ENCODE measurements at places on chromosomes 4 and X. TPM values are rescaled to one million over a fixed set of nuclear protein-coding genes. Genes with fewer than 3 reads are reported as not detected.

The RAB41 gene
- not detected for total RNA-seq

The GRIA2 gene
- 473 TPM for total RNA-seq

The CSAG1 gene
- not detected for total RNA-seq

The TMEM271 gene
- total RNA-seq, result 13.1 TPM

The KLB gene
- 0.46 TPM for total RNA-seq

The CA5B gene
- total RNA-seq, result 5.8 TPM

The NALF2 gene
- total RNA-seq, result 5.1 TPM

The TMPRSS11A gene
- total RNA-seq, result not detected

The SSX4 gene
- total RNA-seq, result not detected

The CXCL6 gene
- total RNA-seq, result 0.69 TPM

The GPR143 gene
- total RNA-seq, result 3.9 TPM

The PAGE1 gene
- not detected for total RNA-seq

The GLOD5 gene
- total RNA-seq, result not detected

The HSPA4L gene
- 21.0 TPM for total RNA-seq

The SPCS3 gene
- 140 TPM for total RNA-seq

The EDA2R gene
- total RNA-seq, result 1.2 TPM

The UGT2B17 gene
- total RNA-seq, result not detected

The SATL1 gene
- 2.5 TPM for total RNA-seq

The SORCS2 gene
- total RNA-seq, result 20.3 TPM

The DCHS2 gene
- total RNA-seq, result 28.6 TPM

The SNCA gene
- 158 TPM for total RNA-seq

The ARSJ gene
- total RNA-seq, result 1.2 TPM

The KCNIP4 gene
- 31.4 TPM for total RNA-seq

The DIAPH2 gene
- total RNA-seq, result 16.4 TPM

The FANCB gene
- 11.3 TPM for total RNA-seq

The NPY5R gene
- total RNA-seq, result 11.3 TPM

The FGA gene
- total RNA-seq, result not detected

All from diencephalon (tissue), 1 donor.